ENCODE measurements at places on chromosomes 3 and 15.

DNA sequence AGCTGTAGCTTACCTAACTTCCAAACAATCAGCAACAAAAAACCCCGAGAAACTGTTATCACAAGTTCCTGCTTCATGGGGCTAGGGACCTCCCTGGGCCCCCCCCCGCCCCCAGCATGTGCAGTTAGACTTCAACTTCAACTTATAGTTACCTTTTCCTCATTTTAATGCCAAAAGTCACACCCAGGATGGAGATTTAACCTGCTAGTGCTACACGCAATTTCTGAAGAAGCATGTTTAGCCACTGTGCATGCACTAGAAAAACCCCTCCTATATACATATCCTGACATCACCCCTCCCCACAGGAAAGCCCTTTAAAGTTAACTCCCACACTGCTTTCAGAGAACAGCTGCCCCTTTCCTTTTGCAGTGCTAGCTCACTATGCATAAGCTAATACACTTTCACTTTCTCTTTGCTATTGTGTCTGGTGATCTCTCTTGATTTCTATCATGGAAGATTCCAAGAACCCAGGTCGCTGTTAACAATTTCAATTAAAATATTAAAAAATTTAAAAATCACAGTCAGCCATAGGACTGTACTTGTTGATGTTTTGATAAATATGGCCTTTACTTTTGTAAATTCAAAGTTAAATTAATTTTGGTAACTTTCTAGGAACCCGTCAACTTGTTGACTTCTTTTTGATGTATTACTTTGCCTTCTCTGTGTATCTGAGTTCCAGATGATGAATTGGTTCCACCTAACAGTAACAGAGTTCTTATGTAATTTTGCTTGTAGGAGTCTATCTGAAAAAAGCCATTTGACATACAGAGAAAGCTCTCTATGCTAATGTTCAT is 75.2 kb upstream of the ACAD9 start:
- DNase-seq, result peak; percentile 57

GRCh38 chr3:195443391-195443989 is 670 bp upstream of the ACAP2 start:
- no peak for DNase-seq

DNA sequence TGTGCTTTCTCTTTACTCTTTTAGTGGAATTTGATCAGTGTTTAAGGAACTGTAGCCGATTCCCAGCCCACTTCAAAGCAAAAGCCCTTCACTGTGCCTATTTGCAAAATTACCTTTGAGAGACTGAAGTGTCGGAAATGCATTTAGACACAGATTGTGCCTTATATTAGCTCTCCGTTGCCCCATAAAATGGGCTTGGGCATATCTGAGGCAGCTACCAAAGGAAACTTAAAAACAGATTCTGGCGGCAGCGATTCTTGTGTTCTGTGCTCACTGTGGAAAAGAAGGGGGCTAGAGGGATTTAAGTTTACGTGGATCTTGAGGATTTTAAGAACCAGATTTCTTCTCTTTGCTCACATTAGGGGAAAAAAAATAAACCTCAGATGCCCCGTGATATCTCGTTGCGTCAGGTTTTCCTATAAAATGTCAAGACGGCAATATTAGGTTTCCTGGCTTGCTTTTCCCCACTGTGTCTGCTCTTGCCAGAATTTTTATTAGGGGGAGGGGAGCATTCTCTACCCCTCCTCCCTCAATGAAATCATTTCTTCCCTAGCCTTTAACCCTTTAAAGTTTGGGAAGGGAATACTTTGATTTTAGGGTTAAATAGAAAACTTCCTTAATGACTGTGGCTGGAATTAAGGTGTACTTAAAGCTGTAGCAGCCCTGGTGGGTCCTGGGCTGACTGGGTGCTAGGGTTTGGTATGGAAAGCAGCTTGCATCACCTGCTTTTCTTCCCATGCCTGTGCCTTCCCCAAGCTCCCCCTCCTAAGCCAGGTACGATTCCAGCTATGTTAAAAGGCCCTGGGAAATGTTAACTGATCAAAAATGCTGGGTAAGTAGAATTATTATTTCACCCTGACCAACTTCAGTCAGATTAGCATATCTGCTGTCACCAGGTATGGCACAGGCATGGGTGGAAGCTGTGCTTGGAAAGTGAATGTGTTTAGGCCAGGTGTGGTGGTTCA is 73.8 kb downstream of the SMAD3 start:
- DNase-seq, result no peak

DNA sequence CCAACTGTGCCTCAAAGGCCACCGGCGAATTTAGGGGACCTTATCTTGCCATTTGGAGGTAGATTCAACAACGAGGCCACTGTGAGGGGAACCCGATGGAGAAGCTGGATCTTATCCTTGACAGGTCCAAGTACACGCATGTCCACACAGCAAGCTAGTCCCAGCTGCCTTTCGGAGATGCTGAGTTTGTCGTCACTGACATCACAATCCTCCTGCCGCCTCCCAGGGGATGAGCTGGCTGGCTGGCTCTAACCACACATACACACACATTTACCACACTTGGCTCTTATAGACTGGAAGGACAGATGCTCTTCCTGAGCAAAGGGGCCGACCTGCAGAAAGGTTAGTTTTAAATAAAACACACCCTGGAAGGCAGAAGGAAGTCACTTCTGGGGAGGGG is 176.3 kb downstream of the STT3B start:
- no peak for DNase-seq

- DNase-seq, result peak; percentile 79
Measured at GRCh38 chr15:74598126-74598842, 17.4 kb upstream of the CLK3 start.

GRCh38 chr15:90407871-90408317 is 19.9 kb downstream of the IQGAP1 start:
- no peak for DNase-seq

GRCh38 chr3:4408958-4409357 is 58.1 kb downstream of the SUMF1 start:
- no peak for DNase-seq

- DNase-seq, result no peak
Measured at GRCh38 chr15:60574801-60575631, 96.1 kb upstream of the ICE2 start.

GRCh38 chr15:59437142-59437816 is 707 bp upstream of the FAM81A start:
- DNase-seq, result no peak
